Liver (tissue), 10 donors: ENCODE measurements at places on chromosomes 13 and 19.

- H3K27ac ChIP-seq, result no peak overlapping the region
- H3K4me1 ChIP-seq, result no peaks in the 10 kb centered on the region
- H3K36me3 ChIP-seq, result peaks cover 2% of the 10 kb centered on the region
- no peak overlapping the region for H3K4me3 ChIP-seq
Measured at GRCh38 chr13:100365680-100366079, 222.9 kb downstream of the GGACT start.

GRCh38 chr13:60944863-60945262 is 470.8 kb downstream of the PCDH20 start:
- H3K27me3 ChIP-seq, result no peaks in the 10 kb centered on the region
- H3K36me3 ChIP-seq, result no peaks in the 10 kb centered on the region
- H3K4me1 ChIP-seq, result no peaks in the 10 kb centered on the region
- H3K27ac ChIP-seq, result no peak overlapping the region
- DNase-seq, result no peak
- no peak overlapping the region for H3K4me3 ChIP-seq

- no peaks in the 10 kb centered on the region for H3K36me3 ChIP-seq
- DNase-seq, result no peak
- no peaks in the 10 kb centered on the region for H3K27me3 ChIP-seq
- no peak overlapping the region for H3K4me3 ChIP-seq
Measured at GRCh38 chr13:25153736-25154135, 18.4 kb downstream of the AMER2 start.

DNA sequence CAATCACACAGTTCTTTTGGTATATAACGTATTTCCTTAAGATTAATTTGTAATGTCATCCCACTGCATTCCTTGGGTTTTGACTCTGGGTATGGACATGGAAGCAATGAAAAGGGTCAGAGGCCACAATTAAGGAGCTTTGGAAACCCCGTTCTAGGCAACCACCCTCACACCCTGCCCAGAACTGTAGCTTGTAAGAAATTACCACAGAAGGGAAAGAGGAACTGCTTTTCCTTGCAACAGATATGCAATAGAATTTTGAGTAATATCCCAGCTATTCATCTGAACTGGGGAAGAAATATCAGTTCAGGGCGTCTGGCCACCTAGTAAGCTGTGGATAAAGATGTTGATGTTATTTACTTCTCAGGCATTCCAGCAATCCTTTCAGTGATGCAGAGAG is 985 bp upstream of the CLC start:
- H3K4me3 ChIP-seq, result no peak overlapping the region
- H3K27ac ChIP-seq, result no peak overlapping the region
- H3K27me3 ChIP-seq, result no peaks in the 10 kb centered on the region
- DNase-seq, result no peak

GRCh38 chr19:33299051-33299688 is 3.2 kb downstream of the CEBPA start:
- no peaks in the 10 kb centered on the region for H3K27me3 ChIP-seq
- no peak for DNase-seq
- no peaks in the 10 kb centered on the region for H3K36me3 ChIP-seq
- H3K27ac ChIP-seq, result peak overlapping the region; percentile 92
- H3K4me3 ChIP-seq, result peak overlapping the region; percentile 81

GRCh38 chr19:3507371-3508120 is 1.4 kb downstream of the FZR1 start:
- peaks cover 13% of the 10 kb centered on the region for H3K4me1 ChIP-seq
- H3K36me3 ChIP-seq, result no peaks in the 10 kb centered on the region
- no peaks in the 10 kb centered on the region for H3K27me3 ChIP-seq
- H3K4me3 ChIP-seq, result peak overlapping the region; percentile 90

GRCh38 chr13:51849145-51850101 is 4.4 kb upstream of the TMEM272 start:
- H3K27ac ChIP-seq, result no peak overlapping the region
- H3K4me1 ChIP-seq, result no peaks in the 10 kb centered on the region
- no peak for DNase-seq
- H3K36me3 ChIP-seq, result no peaks in the 10 kb centered on the region
- H3K4me3 ChIP-seq, result no peak overlapping the region

GRCh38 chr19:49588365-49589122 is 2.4 kb upstream of the PRR12 start:
- no peak for DNase-seq
- no peak overlapping the region for H3K4me3 ChIP-seq
- no peaks in the 10 kb centered on the region for H3K27me3 ChIP-seq
- H3K36me3 ChIP-seq, result no peaks in the 10 kb centered on the region
- H3K4me1 ChIP-seq, result peaks cover 21% of the 10 kb centered on the region
- no peak overlapping the region for H3K27ac ChIP-seq

GRCh38 chr13:109749365-109749764 is 37.0 kb downstream of the IRS2 start:
- H3K4me3 ChIP-seq, result no peak overlapping the region
- no peak overlapping the region for H3K27ac ChIP-seq
- H3K36me3 ChIP-seq, result peaks cover 19% of the 10 kb centered on the region
- no peaks in the 10 kb centered on the region for H3K4me1 ChIP-seq
- H3K27me3 ChIP-seq, result no peaks in the 10 kb centered on the region
- DNase-seq, result no peak

GRCh38 chr19:3835055-3835435 is 33.8 kb downstream of the ZFR2 start:
- H3K4me1 ChIP-seq, result no peaks in the 10 kb centered on the region
- H3K36me3 ChIP-seq, result no peaks in the 10 kb centered on the region
- no peak overlapping the region for H3K27ac ChIP-seq
- H3K27me3 ChIP-seq, result no peaks in the 10 kb centered on the region
- no peak for DNase-seq

DNA sequence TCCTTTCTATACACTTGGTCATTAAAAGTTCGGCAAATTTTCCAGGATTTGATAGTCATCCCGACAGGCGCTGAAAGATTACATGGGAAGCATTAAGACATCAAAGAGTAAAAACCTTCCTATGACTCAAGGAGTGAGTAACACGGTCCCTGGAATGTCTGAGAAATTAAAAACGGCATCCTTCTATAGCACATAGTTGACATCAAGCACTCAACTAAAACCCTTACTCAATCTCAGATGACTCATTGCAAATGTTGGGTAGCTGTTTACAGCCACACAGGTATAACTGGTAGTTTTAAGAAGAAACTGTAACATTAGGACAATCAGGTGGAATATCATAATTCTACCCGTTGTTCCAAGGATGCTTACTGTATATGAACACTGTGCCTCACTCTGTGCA is 6.4 kb upstream of the LGALS13 start:
- no peaks in the 10 kb centered on the region for H3K36me3 ChIP-seq
- H3K27me3 ChIP-seq, result peaks cover 12% of the 10 kb centered on the region
- DNase-seq, result no peak
- H3K4me1 ChIP-seq, result no peaks in the 10 kb centered on the region

GRCh38 chr19:54333586-54334298 is 5.2 kb downstream of the LILRA4 start:
- H3K27ac ChIP-seq, result no peak overlapping the region
- no peaks in the 10 kb centered on the region for H3K4me1 ChIP-seq
- no peaks in the 10 kb centered on the region for H3K27me3 ChIP-seq
- no peak for DNase-seq

DNA sequence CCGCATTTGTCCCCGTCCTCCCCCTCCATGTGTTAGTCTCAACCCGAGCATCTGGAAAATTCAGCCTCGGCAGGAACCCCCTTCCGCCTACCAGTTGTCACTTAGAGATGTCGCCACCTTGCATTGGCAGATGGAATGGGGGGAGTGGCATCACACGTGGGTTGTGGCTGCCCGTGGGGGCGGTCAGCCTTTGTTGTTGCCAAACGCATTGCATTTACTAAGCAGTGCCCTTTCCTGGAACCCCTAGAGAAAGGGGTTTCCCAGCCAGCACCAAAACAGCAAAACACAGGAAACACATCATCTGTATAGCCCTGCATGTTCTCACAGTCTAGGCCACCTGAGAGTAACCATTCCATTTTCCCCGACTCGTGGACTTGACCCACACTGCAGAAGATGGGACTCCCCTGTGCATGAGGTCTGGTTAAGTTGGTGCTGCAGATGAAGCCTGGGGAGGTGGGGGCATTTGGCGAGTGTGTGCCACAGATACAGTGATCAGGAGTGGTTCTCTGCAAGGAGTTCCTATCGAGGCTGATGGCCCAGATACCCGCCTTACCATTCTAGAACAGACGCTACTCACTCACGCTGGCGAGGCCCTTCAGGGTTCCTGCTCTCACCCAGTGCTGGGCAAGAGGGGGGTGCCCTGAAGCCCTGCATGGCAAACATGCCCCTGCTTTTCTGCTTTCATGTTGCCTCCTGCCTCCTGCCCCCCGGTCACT is 38.3 kb downstream of the TMED1 start:
- no peak overlapping the region for H3K27ac ChIP-seq
- no peak overlapping the region for H3K4me3 ChIP-seq
- H3K36me3 ChIP-seq, result peaks cover 36% of the 10 kb centered on the region
- DNase-seq, result no peak
- no peaks in the 10 kb centered on the region for H3K4me1 ChIP-seq
- H3K27me3 ChIP-seq, result no peaks in the 10 kb centered on the region

- H3K4me1 ChIP-seq, result peaks cover 6% of the 10 kb centered on the region
- no peak overlapping the region for H3K27ac ChIP-seq
- no peak for DNase-seq
- H3K27me3 ChIP-seq, result no peaks in the 10 kb centered on the region
Measured at GRCh38 chr13:113936166-113936965, 37.5 kb downstream of the C13orf46 start.

GRCh38 chr13:76703621-76704288 is 182.4 kb downstream of the KCTD12 start:
- DNase-seq, result no peak
- no peak overlapping the region for H3K4me3 ChIP-seq
- H3K27ac ChIP-seq, result no peak overlapping the region
- H3K27me3 ChIP-seq, result no peaks in the 10 kb centered on the region

GRCh38 chr19:3193256-3194105 is 7.8 kb downstream of the NCLN start:
- peaks cover 3% of the 10 kb centered on the region for H3K36me3 ChIP-seq
- H3K27ac ChIP-seq, result no peak overlapping the region
- no peak overlapping the region for H3K4me3 ChIP-seq
- DNase-seq, result peak; percentile 51
- no peaks in the 10 kb centered on the region for H3K27me3 ChIP-seq

GRCh38 chr19:41886761-41887710 is 4.1 kb downstream of the ARHGEF1 start:
- H3K27me3 ChIP-seq, result no peaks in the 10 kb centered on the region
- peaks cover 25% of the 10 kb centered on the region for H3K4me1 ChIP-seq
- H3K27ac ChIP-seq, result no peak overlapping the region

- peak within 1 kb of the TSS; percentile 79 for H3K4me3 ChIP-seq
- peak; percentile 94 for DNase-seq
- peaks cover 11% of the 10 kb centered on the region for H3K4me1 ChIP-seq
- H3K27ac ChIP-seq, result peak within 1 kb of the TSS; percentile 92
Measured at GRCh38 chr19:19865750-19866610, at the start of gene ZNF253. ZNF253 (plus strand) TSS chr19:19865882; CDS start chr19:19865997, 115 bp downstream.
